ENCODE measurements at places on chromosomes 5 and 9. TPM values are rescaled to one million over a fixed set of nuclear protein-coding genes. Genes with fewer than 3 reads are reported as not detected.

DNA sequence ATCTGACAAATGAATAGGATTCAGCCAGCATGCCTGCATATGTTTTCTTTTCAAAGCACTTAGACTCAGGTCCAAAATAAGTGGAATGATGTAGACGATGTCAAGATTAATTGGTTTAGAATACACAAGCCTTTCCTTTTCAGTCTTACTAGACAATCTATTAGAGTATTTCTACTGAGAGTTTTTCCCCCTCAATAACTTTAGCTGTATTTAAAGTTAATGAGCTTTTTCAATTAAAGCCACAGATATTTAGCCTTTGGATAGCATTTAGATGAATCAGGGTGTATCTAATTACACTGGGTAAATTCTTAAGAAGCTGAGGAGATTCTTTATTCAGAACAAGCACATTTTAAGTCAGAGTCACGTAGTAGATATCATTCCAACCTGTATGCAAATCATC is 198.7 kb upstream of the MPDZ start:
- H3K4me1 ChIP-seq: peaks cover 12% of the 10 kb centered on the region
- no peaks in the 10 kb centered on the region for H3K27me3 ChIP-seq
- no peak overlapping the region for H3K4me3 ChIP-seq
- DNase-seq: no peak
- H3K36me3 ChIP-seq: no peaks in the 10 kb centered on the region
- no peak overlapping the region for H3K27ac ChIP-seq

GRCh38 chr9:109320331-109320741 is 523 bp downstream of the EPB41L4B start:
- H3K27ac ChIP-seq: no peak overlapping the region
- DNase-seq: no peak
- H3K4me1 ChIP-seq: peaks cover 20% of the 10 kb centered on the region
- H3K4me3 ChIP-seq: peak overlapping the region; percentile 36
- no peaks in the 10 kb centered on the region for H3K27me3 ChIP-seq

Gene HSPB3
- 33.1 TPM for total RNA-seq

GRCh38 chr9:133377721-133378216 is 1.6 kb downstream of the STKLD1 start:
- no peaks in the 10 kb centered on the region for H3K27me3 ChIP-seq
- no peak overlapping the region for H3K27ac ChIP-seq
- no peak overlapping the region for H3K4me3 ChIP-seq
- DNase-seq: no peak

GRCh38 chr5:88190106-88190834 is 78.4 kb downstream of the TMEM161B start:
- no peak for DNase-seq
- no peak overlapping the region for H3K27ac ChIP-seq

DNA sequence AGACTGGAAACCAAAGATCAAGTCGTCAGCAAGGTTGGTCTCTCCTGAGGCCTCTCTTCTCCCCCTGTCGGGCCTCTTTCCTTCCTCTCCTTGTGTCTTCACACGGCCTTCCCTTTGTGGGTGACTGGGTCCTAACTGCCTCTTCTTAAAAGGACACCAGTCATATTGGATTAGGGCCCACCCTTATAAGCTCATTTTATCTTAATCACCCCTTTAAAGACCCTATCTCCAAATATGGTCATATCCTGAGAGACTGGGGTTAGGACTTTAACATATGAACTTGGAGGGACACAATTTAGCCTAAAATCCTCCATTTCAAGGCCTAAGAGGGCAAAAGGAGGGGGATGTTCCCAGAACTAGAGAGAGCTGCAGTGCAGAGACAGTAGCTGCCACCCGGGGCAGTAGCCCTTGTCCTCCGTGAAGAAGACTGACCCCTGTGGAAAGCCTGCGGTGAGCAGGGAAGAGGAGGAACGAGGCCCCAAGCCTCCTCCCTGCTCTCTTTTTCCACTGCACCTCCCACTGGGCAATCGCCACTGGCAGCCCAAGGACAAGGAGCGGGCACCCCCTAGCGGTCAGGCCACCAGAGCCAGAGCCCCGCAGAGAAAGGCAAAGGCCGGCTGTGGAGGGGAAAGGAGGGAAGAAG is 34.9 kb downstream of the CFAP90 start:
- no peaks in the 10 kb centered on the region for H3K27me3 ChIP-seq
- no peak overlapping the region for H3K27ac ChIP-seq
- peaks cover 9% of the 10 kb centered on the region for H3K4me1 ChIP-seq
- no peaks in the 10 kb centered on the region for H3K36me3 ChIP-seq
- DNase-seq: peak; percentile 94
- H3K4me3 ChIP-seq: no peak overlapping the region

DNA sequence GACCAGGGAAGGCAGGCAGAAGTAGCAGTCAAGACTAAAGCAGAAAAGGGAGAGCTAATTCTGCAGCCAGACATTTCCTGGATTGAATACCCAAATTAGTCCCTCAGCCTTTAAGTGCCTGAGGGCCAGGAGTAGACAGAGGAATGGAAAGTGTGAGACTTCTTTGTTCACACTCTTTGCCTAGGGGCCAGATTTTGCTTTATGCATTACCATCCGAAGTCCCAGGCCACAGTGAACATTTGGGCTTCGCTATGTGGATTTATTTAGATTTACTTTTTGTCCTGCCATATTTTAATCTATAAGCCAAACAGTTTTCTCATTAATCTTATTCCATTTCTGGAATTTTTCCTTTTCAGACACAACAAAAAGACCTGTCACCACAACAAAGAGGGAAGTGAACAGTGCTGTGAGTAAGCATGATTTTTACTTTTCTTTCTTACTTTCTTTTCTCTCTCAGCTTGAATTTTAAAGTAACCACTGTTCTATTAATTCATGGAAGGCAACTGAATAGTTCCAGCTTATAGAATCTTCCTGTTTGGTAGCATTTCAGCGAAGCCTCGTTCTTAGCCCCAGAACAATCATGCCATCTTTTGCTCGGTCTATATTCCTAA is 52.6 kb downstream of the PDCD1LG2 start:
- DNase-seq: no peak
- no peak overlapping the region for H3K4me3 ChIP-seq
- no peak overlapping the region for H3K27ac ChIP-seq
- peaks cover 6% of the 10 kb centered on the region for H3K4me1 ChIP-seq

DNA sequence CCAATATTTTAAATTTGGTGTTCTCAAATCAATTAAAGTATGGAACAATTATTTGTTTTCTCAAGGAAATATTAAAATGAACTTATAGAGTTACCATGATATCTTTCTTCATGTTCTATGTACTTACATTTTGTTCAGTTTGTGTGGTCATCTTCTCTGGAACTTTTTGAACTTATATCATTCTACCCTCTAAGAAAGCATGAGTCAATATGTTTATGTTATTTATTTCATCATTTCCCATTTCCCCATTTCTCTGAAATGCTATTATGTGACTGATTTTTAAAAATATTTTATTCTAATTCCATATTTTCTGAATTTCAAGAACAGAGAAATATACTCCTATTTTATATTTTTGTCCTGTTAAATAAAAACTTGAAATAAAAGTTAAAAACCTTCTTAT is 123.5 kb upstream of the ACOT12 start:
- H3K27ac ChIP-seq: no peak overlapping the region
- DNase-seq: no peak
- no peaks in the 10 kb centered on the region for H3K27me3 ChIP-seq
- H3K4me3 ChIP-seq: no peak overlapping the region

Measured in esophagus muscularis mucosa (tissue), 4 donors.